PC-3 (cell line): ENCODE measurements at places on chromosomes 1 and 21. TPM values are rescaled to one million over a fixed set of nuclear protein-coding genes. Genes with fewer than 3 reads are reported as not detected.

AJAP1 gene
- not detected in 2 replicates for total RNA-seq

NBPF14 gene
- 32.1 and 44.4 TPM in 2 replicates for total RNA-seq

- DNase-seq, result no peak
Observed at GRCh38 chr1:30120245-30121000, 603.0 kb downstream of the MATN1 start.

SYCP1 gene
- total RNA-seq, result not detected in 2 replicates

DNA sequence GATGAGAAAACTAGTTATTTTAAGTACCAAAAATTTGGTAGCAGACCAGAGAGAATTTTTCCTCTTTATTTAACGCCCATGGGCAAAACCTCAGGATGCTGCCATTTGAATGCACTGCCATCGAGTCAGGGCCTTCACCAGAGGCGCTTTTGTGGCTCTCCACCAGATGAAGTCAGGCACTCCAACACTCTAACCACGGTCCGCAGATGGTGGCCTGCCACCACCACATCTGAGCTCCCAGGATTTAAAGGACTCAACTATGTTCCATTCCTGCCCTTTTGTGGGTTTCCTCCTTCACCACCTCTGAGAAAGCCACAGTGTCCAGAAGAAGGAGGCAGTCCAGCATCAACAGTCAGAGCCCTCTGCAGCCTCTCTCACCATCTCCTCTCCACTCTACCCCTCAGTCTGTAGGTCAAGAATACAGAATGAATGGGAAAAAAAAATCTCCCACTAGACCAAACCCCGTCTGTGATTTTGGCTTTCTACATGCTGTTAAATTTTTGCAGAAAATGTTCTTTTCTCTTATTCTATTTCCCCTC is 647.4 kb downstream of the USP25 start:
- no peak for DNase-seq

DNA sequence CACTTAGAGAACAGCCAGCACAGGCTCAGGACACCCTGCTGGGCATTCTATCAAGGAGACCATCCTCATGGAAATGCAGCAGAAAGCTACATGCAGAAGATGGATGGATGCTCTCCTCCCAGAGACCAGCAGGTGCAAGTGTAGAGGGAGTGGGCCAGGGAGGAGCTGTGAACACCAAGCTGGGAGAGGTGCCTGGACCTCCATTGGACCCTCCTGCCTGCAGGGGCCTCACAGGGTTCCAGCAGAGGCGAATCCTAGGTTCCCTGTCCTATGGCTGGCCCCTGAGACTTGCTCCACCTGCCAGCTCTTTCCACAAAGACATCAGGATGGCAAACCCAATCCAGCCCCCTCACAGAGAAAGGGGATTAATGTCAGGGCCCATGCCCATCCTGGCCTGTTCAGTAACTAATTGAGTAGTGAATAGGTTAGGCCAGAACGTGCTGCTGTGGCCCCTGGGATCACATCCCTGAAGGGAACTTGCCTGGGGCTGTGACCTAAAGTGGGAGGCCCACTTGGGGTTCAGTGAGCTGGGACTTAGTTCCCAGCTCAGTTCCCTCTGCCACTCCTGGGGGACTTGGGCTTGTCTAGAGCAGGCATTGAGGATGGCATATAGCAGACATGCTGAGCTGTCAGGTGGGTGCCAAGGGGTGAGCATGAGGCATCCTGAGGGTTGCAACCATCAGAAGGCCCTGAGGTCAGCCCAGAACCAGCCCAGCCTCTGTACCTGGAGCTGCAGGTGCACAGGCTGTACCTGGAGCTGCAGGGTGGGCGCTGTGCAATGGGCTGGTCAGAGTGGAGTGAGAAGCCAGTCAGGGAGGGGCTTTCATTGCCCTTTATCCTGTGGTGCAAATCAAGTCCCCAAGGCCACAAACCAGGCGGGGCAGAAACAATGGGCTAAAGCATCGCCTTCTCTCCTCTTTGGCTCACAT is 22.9 kb upstream of the ZNF678 start:
- no peak for DNase-seq

DNA sequence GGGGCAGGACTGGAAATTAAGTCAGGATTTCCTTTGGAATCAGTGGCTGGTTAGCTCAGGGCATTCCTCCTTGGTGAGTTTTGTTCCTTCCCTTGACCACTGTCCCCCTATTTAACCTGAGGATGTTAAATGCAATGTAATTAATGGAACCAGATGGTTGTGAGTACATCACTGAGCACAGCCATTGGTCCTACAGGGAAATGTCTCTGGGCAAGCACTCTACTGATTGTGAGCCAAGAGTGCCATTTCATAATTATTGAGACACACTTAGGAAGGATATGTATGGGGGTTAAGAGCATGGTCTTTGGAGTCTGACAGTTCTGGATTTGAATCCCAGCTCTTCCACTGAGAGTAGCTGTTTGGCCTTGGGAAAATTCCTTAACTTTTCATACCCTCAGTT is 74.4 kb downstream of the SPAG17 start:
- no peak for DNase-seq

USP33 gene
- 42.6 and 45.2 TPM in 2 replicates for total RNA-seq
